T-helper 2 cell (primary cell): ENCODE measurements at places on chromosomes 11 and 22.

DNA sequence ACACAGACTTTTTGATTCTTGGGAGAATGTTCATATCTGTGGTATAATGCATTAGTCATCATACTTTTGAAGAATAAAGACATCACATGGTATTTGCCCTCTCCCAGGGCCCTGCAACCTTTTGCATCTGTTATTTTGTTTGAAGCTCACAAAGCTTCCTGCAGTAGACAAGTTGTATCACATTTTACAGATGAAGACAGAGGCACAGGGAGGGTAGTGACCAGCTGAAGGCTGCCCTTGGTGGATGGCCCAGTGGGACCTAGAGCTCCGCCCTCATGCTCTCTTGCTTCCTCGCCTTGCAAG lies 66.4 kb downstream of the UBASH3B start:
- DNase-seq, result no peak

DNA sequence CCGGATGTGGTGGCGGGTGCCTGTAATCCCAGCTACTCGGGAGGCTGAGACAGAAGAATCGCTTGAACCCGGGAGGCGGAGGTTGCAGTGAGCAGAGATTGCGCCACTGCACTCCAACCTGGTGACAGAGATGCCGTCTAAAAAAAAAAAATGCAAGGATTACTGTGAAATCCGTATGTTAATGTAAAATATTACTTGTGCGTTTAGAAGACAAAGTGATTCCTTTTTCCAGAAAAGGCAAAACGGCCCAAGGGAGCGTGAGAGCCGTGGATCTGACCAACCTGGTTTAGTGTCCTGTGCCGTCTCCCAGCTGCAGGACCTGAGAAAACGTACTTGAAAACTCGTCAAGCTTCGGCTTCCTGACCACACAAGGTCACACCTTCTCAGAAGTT lies 905 bp downstream of the HDHD5 start:
- no peak for DNase-seq

- no peak for DNase-seq
Measured at GRCh38 chr11:124970925-124971324, 16.9 kb downstream of the CCDC15 start.

DNA sequence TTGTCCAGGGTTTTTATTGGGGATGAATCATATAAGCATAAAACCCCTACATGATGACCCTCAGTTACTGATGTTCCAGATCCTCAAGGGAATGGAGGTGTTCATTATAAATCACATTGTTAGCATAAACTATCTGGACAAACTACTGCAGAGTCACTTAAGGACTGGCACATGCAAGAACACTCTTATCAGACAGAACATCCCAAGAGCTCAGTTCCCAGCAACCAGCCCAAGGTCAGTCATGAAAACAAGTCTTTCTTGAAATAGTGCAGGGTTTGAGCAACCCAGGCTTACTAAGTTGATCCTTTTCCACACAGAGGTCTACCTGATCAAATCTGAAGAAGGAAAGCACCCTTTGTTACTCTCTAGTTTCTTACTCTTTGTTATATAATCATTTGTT lies 13.5 kb upstream of the PTS start:
- no peak for DNase-seq

DNA sequence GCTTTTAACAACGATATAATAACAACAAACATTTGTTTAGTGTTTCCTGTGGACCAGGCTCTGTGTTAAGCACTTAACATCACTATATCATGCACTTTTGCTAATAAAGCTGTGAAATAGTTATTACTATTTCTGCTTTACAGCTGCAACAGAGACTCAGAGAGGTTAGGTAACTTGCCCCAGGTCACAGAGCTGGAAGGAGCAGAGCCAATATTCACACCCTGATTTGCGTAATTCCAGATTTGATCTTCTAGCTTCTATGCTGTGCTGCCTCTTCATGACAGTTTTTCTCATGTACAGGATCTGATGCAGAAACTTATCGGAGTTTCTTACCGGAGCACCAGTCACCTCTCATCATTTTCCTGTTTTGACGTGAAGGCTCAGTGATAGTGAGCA lies 33.6 kb upstream of the EHF start:
- no peak for DNase-seq

DNA sequence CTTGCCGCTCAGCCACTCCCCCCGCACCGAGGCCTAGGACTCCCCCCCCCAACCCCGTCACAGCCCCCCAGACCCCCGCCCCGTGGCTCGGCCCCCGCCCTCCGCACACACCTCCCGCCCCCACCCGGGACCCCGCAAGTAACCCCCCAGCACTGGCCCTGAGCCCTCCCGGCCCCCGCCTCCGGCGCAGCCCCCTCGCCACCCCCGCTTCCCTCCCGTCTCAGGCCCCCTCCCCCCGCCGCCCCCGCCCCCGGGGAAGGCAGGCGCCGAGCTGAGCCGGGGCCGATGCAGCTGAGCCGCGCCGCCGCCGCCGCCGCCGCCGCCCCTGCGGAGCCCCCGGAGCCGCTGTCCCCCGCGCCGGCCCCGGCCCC lies 1.5 kb downstream of the SHANK3 start:
- no peak for DNase-seq

DNA sequence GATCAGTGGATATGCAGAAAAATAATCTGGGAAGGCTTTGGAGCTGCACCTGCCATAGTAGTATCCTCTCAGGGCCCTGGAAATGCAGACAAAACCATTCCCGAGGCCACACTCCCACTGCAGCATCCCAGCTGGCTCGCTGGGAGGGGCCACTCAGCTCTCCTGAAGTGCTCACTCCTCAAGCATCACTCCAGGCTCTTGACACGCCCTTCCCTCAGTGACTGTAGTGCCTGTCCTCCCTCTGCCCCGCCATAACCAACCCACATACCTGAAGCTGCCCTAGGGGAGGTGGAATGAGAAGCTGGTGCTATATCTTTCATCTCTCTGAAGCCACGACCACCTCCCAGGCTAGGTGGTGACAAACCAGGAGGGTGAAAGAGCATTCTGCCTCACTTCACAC lies 4.8 kb downstream of the DSCAML1 start:
- no peak for DNase-seq

DNA sequence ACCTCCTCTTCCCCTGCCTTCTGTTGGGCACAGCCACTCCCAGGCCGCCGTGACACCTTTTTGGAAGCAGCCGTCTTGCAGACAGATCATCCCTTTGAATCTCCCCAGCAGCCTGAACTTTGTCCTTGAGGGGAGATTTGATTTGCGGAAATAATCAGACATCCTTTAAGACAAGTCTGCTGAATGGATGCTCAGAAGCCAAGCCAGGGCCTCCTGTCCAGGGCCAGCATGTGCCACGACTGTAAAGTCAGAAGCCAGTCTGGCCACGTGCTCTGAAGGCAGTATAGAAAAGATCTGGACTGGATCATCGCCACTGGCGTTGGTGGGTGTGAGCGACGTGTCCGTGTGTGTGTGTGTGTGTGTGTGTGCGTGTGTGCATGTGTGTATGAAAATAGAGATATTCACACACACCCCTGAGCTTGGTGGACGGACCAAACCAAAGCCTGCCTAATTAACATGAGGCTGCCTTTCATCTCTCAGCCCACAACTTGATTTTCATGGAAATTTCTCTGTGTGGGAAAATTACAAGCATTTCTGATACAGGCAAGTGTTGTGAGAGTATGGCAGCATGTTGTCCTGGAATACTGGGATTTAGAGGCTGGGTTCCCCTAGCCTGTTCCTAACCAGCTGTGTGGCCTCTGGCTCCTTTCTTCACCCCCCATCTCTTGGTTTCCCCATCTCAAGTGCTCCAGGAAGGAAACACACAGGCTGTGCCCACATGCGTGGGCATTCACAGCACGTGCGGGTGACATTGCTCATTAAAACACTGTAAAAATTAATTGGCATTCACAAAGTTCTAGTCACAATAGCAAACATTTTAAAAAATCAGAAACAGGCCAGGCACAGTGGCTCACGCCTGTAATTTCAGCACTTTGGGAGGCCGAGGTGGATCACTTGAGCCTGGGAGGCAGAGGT lies 61.8 kb upstream of the WNT7B start:
- DNase-seq, result no peak

DNA sequence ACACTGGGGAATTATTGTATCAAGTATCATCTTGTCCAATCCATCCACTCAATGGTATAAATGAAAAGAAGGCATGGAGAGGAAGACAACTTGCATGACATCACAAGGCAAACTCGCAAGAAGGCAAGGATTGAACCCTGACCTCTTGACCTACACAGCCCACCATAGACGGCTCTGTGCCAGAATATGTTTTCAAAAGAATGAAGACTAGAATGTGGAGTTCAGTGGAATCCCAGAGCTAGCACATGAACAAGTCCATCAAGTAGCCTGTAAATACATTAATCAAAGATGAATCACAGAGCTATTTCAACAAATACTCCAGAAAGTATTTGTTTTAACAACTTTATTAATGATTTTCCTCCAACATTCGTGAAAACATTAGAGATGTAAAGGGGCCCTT lies 189.7 kb downstream of the GUCY1A2 start:
- no peak for DNase-seq

- DNase-seq, result no peak
Measured at GRCh38 chr11:66322732-66323427, 6.0 kb upstream of the CD248 start.

DNA sequence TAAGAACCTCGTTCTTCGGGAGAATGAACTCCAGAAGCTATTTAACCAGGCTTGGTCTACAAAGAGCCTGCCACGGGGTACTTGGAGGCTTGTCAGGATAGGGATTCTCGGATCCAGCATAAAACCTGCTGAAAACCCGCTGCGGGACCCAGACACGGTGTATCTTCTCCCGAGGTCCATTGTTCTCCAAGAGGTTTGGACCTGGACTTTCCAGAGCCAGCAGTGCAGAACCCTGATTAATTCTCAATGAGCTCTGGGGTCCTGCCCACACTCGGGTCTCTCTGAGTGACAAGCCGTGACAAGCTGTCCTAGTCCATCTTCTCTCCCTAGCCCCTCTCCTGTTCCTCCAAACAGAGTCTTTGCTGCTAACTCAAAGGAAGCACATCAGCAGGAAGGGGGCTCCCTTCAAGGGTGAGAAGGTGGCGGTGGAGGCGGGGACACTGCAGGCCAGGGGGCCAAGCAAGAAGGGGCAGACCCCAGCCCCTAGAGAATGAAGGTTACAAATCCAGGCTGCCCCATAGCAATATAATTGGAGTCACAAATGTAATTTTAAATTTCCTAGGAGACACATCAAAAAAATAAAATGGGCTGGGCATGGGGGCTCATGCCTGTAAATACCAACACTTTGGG lies 12.2 kb downstream of the SHANK2 start:
- DNase-seq, result no peak

GRCh38 chr22:42977569-42977968 lies 37.4 kb downstream of the PACSIN2 start:
- DNase-seq, result no peak

- DNase-seq, result no peak
Measured at GRCh38 chr11:134628426-134628825, 216.4 kb upstream of the B3GAT1 start.

DNA sequence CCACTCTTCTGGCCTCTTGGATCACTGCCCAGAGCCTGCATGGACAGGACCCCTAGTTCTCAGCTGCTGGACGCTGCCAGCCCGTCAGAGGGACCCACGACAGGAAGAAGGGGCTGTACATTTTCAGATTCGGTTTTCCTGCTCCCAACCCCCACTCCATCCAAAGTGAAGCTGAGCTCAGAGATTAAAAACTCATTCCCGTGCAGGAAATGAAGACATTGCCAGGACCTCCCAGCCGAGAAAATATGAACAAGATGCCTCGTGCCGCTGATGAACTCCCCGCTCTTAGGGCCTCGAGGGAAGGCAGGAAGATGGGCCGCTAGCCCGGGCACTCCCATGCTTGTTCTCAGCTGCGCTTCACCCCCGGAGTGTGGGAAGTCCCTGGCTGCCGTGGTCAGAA lies 36.1 kb downstream of the RPUSD4 start:
- no peak for DNase-seq

DNA sequence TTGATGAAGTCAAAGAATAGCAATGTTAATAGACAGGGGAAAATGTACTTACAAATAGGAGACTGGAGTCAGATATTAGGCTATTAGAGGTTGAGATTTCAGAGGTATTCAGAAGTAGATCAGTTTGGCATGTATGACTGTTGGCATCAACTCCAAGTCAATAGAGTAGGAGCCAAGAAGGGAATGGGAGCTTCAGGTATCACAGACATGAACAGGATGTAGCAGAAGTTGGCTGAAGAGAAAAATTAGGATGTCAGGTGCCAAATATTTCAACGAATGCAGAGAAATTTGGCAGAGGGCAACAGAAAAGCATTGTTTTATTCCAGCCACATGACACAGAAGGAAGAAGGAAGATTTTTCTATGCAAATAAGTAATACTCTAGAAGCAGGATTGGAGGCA lies 69.7 kb downstream of the GLYATL1 start:
- no peak for DNase-seq

- no peak for DNase-seq
Measured at GRCh38 chr22:31342389-31343140, 3.6 kb downstream of the PATZ1 start.

DNA sequence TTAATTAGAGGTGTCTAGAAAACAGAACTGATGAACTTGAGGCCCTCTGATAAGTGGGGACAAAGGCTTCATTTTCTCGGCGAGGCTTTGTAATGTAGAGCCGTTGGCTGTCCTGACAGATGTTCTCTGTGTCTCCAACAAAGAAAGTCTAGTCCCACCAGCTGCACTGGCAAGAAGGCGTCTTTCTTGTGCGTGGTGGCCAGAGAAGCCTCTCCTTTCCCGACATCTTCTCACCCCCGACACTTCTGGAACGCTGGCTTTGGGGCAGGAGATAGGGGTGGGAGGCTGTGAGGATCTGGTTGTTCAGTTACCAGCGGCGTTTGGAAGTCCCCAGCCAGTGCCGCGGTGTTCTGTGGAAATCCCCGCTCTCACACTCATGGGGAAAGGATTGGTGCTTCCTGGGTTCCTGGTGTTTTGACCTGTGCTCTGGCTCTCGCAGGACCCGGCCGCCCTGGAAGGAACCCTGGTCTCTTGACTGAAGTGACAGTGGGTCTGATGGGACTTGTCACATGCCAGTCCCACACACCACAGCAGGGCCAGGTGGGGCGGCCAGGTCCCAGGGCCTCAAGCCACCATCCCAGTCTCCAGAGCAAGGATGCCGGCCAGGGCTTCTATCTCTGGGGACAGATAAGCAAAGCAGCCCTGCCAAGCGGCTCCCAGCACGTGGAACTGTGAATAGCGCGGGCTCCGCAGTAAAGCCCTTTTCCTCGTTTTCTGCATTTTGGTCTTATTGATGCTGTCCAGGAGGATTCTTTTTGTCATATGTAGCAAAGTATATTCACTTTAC lies 23.2 kb downstream of the FADS2 start:
- no peak for DNase-seq

DNA sequence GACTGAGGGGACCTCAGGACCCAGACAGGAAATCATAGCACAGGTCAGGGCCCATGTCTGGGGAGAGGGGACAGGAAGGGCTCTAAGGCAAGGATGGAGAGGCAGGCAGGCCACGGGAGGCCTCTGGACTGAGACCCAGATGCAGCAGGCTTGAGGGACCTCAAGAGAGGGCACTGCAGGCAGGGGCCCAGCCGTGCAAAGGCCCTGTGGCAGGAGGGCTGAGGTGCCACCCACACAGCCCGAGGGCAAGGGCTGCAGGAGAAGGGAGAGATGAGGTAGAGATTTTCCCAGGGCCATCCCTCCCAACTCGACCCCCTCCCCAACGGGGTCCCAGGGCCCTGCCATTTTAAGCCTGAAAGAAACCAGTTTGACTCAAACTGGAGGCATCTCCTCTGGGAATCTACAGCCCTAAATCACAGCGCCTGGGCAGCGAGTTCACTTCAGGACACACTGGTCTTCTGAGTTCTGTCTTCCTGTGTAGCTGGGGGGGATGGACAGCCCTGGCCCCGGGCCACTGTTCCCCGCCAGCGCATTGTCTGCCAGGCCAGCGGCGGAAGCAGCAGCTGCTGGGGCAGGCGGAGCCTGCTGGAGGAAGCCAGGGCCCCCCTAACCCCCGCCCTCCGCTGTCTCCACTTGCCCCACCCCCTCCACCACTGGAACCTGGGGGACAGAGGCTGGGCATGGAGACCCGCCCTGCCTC lies 20.3 kb upstream of the WNT7B start:
- no peak for DNase-seq
